ENCODE measurements at places on chromosomes 16 and 17.

DNA sequence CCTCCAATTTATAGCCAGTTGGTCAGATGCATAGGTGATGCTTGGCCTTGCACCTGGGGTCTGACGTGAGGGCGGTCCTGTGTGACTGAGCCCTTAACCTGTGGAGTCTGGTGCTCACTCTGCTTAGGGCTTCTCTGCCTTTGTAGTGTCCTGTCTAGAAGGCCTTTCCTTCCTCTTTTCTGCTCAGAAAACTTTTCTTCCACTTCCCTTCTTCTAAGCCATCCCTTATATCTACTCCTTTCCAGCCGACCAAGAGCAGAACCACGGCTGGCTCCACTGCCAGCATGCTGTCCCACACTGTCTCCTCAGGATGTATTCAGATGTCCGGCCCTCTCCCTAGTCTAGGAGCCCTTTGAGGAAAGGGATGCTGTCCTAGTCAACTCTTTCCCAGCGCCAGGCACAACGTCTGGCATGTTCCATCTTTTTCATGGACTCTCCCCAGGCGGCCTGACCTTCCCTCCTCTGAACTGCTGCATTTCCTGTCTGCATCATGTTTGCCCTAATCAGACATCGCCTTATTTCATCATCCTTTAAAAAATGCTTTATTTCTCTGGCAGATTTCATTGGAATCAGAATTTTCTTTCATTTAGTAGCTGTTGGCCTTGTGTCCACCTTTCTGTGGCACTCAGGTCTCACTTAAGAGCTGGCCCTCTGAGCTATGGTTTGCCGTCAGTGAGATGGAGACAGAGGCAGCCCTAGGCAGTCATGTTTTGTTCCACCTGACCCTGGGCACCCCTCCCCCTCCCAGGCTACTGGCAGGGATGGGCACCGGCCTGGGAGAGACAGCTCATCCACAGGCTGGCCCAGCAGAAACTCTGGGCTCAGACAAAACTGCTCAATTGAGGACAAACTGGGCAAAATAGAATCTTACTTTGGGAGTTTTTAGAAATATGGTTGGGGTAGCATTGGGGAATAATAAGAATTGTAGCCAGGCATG lies 15.5 kb upstream of the BRCA1 start:
- H3K27ac ChIP-seq = no peak overlapping the region
- H3K36me3 ChIP-seq = no peaks in the 10 kb centered on the region
- H3K27me3 ChIP-seq = no peaks in the 10 kb centered on the region
- no peaks in the 10 kb centered on the region for H3K4me1 ChIP-seq
- DNase-seq = no peak

- no peaks in the 10 kb centered on the region for H3K36me3 ChIP-seq
- H3K4me1 ChIP-seq = no peaks in the 10 kb centered on the region
- H3K4me3 ChIP-seq = no peak overlapping the region
- DNase-seq = no peak
- H3K27ac ChIP-seq = no peak overlapping the region
- H3K27me3 ChIP-seq = no peaks in the 10 kb centered on the region
These were observed 238.7 kb upstream of the ZFHX3 start for GRCh38 chr16:73286346-73287267.

DNA sequence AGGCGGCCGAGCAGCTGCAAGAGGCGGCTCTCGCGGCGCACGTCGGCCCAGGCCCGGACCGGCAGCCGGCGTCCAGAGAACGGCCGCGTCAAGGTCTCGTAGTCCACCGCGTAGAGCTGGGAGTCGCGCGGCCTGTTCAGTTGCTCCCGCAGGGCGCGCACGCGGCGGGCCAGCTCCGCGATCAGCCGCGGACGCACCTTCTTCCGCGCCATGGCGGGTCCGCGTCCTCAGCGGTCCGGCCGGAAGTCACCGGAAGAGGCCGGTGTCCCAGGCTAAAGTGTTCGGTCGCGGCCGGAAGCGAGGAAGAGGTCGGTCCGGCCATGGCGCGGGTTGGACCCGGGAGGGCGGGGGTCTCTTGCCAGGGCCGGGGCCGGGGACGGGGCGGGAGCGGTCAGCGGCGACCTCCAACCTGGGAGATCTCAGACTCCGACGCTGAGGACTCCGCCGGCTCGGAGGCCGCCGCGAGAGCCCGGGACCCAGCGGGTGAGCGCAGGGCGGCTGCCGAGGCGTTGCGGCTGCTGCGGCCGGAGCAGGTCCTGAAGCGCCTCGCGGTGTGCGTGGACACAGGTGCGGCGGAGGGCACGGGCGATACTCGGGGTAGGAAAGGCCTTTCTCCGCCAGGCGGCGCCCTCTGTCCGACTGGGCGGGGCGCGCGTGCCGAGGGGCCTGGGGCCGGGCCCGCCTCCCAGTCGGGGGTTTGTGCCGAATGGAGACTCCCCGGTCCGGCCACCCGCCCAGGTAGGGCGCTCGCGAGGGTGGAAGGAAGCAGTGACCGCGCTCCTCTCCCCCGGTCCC lies at the start of gene MRPS34:
Gene MRPS34, minus strand, starts transcription at position 227 of the 795 bp plus-strand sequence. Its CDS starts 15 bp downstream, at position 212.
- no peaks in the 10 kb centered on the region for H3K27me3 ChIP-seq
- H3K36me3 ChIP-seq = no peaks in the 10 kb centered on the region
- peak within 1 kb of the TSS; percentile 86 for H3K4me3 ChIP-seq
- peak; percentile 69 for DNase-seq

GRCh38 chr16:22784690-22785214 lies 29.2 kb upstream of the HS3ST2 start:
- no peaks in the 10 kb centered on the region for H3K36me3 ChIP-seq
- H3K4me3 ChIP-seq = no peak overlapping the region
- no peaks in the 10 kb centered on the region for H3K27me3 ChIP-seq
- DNase-seq = no peak
- H3K27ac ChIP-seq = no peak overlapping the region

- no peak overlapping the region for H3K27ac ChIP-seq
- H3K4me1 ChIP-seq = no peaks in the 10 kb centered on the region
- H3K4me3 ChIP-seq = no peak overlapping the region
- H3K27me3 ChIP-seq = no peaks in the 10 kb centered on the region
These were observed 411.7 kb downstream of the HS3ST3B1 start for GRCh38 chr17:14712611-14713021.

- H3K4me3 ChIP-seq = no peak overlapping the region
- DNase-seq = no peak
- H3K4me1 ChIP-seq = no peaks in the 10 kb centered on the region
- no peaks in the 10 kb centered on the region for H3K27me3 ChIP-seq
These were observed 35.0 kb downstream of the NGFR start for GRCh38 chr17:49530118-49530517.

- H3K4me1 ChIP-seq = peaks cover 60% of the 10 kb centered on the region
- H3K27ac ChIP-seq = peak overlapping the region; percentile 78
- peak overlapping the region; percentile 100 for H3K4me3 ChIP-seq
- H3K36me3 ChIP-seq = peaks cover 36% of the 10 kb centered on the region
- no peak for DNase-seq
These were observed 943 bp downstream of the DYNC1LI2 start for GRCh38 chr16:66750279-66751052.

GRCh38 chr16:48492133-48492532 lies 106.9 kb upstream of the SIAH1 start:
- no peak overlapping the region for H3K4me3 ChIP-seq
- H3K4me1 ChIP-seq = peaks cover 27% of the 10 kb centered on the region
- H3K36me3 ChIP-seq = no peaks in the 10 kb centered on the region
- H3K27me3 ChIP-seq = no peaks in the 10 kb centered on the region
- H3K27ac ChIP-seq = peak overlapping the region; percentile 71

DNA sequence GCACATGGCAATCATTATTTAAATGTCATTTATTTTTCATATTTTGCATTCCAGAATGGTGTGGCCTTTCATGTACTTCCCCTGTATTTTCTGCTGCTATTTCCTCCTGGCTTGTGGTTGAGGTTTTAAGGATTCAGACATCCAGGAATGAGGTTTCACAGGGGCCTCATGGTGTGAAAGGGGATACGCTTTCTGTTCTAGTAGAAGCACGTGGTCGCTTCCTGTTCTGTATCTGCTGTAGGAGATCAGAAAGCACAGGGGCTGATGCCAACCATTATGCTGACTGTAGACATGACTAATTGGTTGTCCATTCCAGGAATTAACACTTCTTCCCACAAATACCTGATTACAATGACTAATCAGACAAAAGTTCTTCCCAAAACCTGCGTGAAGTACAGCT lies 405.9 kb downstream of the SHISA9 start:
- no peaks in the 10 kb centered on the region for H3K27me3 ChIP-seq
- H3K27ac ChIP-seq = no peak overlapping the region
- no peaks in the 10 kb centered on the region for H3K4me1 ChIP-seq
- H3K4me3 ChIP-seq = no peak overlapping the region
- no peaks in the 10 kb centered on the region for H3K36me3 ChIP-seq
- DNase-seq = no peak

DNA sequence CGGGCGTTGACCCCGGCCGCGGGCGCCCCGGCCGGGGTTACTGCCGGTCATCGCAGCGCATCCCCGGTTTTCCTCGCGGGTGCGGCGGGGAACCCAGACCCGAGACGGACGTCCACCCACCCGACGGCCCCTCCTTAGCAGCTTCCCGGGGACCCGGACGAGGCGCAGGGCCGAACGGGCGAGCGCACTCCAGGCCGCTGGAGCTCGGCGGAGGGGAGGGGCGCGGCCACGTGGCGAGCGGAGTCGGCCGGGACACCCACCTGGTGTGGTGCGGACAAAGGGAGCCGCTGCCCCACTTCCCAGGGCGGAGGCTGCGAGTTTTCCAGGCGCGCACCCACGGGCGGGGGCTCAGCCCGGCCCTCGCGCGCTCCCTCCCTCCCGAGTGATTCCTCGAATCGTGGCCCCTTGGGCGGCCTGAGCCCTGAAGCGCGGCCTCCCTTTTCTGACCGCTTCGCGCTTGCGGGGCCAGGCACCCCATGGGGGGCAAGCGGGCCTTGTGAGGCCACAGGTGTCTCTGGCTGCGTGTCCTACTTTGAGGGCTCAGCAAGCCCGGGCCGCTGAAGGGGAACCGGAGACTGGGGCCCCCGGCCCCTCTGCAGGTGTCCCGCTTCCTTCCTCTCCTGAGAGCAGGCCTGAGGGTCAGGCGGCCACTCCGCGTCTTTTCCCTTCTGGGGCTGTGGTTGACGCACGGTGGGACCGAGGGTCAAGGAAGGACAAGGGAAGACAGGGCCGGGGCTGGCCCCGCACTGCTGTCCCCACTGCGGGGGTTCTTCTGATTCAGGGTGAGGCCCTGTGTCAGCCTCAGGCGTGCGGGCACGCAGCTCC lies 1.1 kb upstream of the FASN start:
- peaks cover 38% of the 10 kb centered on the region for H3K4me1 ChIP-seq
- no peak for DNase-seq
- H3K4me3 ChIP-seq = peak overlapping the region; percentile 70
- peaks cover 4% of the 10 kb centered on the region for H3K36me3 ChIP-seq
- H3K27ac ChIP-seq = peak overlapping the region; percentile 82
- no peaks in the 10 kb centered on the region for H3K27me3 ChIP-seq

DNA sequence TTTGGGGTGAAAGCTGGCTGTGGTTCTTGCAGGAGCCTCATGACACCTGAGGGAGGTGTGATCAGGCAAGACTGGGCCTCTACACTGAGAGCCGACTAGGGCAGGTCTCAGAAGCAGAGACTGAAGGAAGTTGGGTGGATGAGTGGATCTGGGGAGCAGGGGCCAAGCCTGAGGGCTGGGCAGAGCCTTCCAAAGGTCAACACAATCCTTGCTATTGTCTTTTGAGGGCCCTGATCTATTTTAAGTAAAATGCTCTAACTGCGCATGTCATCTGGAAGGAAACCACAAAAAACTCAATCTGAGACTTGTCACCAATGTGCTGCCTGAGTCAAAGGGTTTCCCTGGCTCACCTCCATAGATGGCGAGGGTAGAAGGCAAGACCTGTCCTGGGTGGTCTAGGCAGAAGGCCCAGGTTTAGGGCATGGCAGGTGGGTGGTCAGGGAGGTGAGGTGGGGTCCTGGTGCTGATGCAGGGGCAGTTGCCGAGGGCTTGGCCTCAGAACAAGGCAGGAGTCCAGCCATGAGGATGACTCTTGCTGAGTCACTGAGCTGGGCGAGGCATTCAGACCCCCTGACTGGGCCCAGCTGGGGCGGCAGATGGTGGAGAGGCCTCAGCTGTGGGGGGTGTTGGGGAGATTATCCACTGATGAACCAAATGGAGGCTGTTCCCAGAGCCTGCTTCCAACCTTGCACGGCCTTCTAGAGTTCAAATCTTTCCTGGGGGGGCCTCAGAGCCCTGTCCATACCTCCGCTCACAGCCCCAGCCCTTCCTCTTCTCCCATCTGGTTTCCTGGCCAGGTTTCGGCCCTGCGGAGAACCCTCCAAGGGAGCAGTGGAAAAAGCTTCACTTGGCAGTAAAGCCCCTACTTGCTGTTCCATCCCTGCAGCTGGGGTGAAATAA lies 5.1 kb downstream of the MVP start:
- no peak overlapping the region for H3K4me3 ChIP-seq
- H3K27ac ChIP-seq = no peak overlapping the region
- H3K4me1 ChIP-seq = peaks cover 54% of the 10 kb centered on the region
- no peaks in the 10 kb centered on the region for H3K27me3 ChIP-seq
- DNase-seq = no peak

GRCh38 chr17:80119271-80119791 lies 17.9 kb downstream of the GAA start:
- no peaks in the 10 kb centered on the region for H3K4me1 ChIP-seq
- H3K27me3 ChIP-seq = no peaks in the 10 kb centered on the region
- H3K27ac ChIP-seq = no peak overlapping the region
- DNase-seq = no peak

DNA sequence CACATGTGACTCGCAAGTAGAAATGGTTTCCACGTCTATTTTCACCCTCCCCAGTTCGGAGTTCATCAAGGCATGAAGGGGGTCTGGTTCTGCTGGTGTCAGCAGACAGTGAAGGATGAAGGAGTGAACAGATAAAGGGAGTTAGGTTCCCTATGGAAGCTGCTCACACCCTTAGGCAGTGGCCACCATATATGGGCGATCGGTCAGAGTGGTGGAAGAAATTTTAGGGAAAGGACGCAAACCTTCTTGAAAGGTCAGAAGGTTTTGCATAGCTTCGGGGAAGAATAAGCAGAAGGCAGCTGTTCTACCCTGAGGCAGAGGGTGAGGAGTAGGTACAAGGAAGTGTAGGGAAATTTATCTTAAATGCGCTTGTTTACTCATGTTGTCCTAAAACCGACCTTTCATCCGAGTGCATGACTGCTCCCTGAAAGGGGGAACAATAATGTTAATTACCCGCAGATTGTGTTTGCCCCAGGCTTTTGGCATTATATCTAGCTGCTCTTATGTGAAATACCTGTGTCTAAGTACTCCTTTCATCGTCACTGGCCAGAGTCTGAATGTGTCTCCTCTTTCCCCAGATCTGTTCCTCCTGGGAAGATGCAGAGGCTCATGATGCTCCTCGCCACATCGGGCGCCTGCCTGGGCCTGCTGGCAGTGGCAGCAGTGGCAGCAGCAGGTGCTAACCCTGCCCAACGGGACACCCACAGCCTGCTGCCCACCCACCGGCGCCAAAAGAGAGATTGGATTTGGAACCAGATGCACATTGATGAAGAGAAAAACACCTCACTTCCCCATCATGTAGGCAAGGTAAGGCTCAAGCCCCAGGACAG lies 12.5 kb downstream of the CDH5 start:
- no peak for DNase-seq
- H3K27ac ChIP-seq = no peak overlapping the region
- H3K27me3 ChIP-seq = no peaks in the 10 kb centered on the region
- no peak overlapping the region for H3K4me3 ChIP-seq

DNA sequence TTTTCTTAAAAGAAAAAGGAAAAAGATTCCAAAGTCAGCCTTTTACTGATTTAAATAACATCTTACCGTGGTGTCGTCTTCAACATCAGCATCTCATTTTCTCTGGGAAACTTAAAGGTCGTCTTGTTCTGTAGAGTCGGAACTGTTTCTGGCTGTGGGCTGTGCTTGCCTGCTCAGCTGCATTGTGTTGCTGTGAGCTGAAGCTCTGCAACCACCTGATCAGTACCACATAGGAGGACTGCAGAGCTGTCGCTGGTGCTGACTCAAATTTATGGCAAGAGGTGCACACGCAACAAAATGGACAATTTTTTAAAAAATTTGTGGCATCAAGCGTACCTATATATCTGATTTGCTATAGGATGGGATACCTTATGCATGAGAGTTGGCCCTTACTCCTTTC lies at the start of gene OMG:
Gene OMG, minus strand, starts transcription at position 150 of the 400 bp plus-strand sequence. CDS start 908 bp downstream, outside the sequence.
- H3K4me1 ChIP-seq = no peaks in the 10 kb centered on the region
- H3K27ac ChIP-seq = no peak within 1 kb of the TSS
- no peaks in the 10 kb centered on the region for H3K27me3 ChIP-seq
- H3K4me3 ChIP-seq = no peak within 1 kb of the TSS

Measured in tibial nerve (tissue), 4 donors.